ENCODE measurements at places on chromosomes 3 and 15. TPM values are rescaled to one million over a fixed set of nuclear protein-coding genes. Genes with fewer than 3 reads are reported as not detected.

Gene GASK1A
- total RNA-seq: not detected

Gene PCOLCE2
- total RNA-seq: 0.21 TPM

Gene NUSAP1
- total RNA-seq: 18.5 TPM

Gene FBXW12
- total RNA-seq: not detected

Gene GPR62
- total RNA-seq: not detected

Gene FAM107A
- not detected for total RNA-seq
